ENCODE measurements at places on chromosomes 11 and 22.
A peak's percentile ranks its signal among the peaks of the same experiment; 100 is the strongest.

DNA sequence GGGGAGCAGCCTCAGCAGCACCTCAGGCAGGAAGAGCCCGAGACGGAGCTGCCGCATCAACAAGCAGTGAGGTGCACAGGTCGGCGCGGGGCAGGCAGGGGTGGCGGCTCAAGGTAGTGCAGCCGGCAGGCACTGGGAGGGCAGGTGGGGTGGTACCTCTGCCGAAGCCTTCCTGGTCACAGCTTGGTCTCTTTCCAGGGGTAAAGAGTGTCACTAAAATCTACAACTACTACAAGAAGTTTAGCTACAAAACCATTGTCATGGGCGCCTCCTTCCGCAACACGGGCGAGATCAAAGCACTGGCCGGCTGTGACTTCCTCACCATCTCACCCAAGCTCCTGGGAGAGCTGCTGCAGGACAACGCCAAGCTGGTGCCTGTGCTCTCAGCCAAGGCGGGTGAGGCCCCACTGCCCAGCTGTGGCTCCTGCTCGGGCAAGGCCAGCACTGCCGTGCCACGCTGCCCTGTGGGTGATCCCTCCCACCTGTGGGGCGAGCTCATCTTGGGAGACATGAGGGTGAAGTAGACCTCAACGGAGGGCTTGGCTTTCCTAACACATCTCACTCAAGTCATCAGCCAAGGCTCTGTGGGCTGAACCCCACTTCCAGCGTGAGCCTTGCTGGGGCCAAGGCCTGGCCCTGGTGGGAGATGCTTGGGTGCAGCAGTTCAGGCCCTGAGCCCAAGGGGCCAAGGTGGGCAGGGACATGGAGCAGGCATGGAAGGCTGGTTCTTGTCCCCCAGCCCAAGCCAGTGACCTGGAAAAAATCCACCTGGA lies 13.6 kb downstream of the GATD1 start:
- no peak for DNase-seq

DNA sequence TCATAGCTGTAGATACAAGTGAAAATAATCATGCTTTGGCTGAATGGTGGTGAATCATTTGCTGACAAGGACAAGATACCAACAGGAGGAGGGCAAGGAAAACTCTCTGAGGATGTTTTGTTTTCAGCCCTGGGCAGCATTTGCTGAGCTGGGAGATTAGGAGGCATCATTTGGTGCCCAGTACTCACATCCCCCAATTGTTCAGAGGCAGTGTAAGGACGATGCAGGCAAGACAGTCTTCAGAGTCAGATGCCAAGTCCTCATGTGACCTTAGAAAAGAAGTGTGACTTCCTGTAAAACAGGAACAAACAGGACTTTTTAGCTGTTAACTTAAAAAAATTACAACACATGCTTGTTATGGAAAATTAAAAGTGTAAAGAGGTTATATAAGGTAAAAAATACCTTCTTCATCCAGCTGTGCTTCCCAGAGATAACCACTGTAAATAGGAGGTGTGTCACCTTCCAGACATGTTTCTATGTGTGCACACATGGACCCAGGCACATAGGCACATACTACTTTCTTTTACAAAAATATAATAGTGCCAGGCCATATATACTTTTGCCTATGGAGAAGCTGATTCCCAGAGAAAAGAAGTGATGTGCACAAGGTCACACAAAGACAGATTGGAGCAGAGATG lies 18.0 kb downstream of the CNTF start:
- peak; percentile 75 for DNase-seq

GRCh38 chr11:130872102-130872501 lies 44.2 kb downstream of the SNX19 start:
- DNase-seq = no peak

- DNase-seq = no peak
Observed at GRCh38 chr11:101478587-101479369, 105.0 kb downstream of the TRPC6 start.

- DNase-seq = no peak
Observed at GRCh38 chr11:45651156-45651555, 14.3 kb downstream of the CHST1 start.

DNA sequence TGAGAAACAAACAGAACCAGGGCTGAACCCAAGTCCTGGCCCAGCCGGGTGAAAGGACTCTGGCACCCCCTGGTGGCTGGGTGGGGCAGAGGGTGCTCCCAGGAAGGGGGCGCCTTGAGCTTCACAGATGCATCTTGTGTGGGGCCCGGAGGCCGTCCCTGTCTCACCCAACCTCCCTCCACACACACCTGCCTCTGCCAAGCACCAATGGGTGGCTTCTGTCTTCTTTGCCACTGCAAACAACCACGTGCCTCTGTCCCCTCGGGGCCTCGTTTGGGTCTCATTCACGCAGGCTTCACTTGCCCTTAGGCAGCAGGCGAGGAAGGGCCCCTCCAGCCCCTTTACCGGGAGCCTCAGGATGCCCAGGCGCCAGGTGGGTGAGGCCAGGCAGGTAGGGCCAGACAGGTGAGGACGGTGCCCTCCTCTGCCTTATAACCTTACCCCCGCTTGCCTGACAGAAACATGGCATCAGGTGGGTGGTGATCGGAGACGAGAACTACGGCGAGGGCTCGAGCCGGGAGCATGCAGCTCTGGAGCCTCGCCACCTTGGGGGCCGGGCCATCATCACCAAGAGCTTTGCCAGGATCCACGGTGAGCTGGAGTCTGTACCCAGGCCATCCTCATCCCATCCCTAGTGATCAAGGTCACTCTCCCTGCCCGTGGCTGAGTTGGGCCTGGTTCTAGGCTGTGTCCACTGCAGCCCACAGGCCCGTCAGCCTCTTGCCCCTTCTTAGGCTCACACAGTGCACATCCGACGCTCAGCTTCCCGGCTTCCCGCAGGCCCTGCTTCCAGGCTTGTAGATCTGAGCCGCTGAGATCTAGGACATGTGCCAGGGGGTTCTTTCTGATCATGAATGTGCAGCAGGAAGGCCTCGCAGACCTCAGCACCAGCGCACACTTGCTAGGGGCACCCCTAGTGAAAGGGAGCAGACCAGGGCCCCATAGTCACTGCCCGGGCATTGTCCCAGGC lies 17.2 kb downstream of the POLR3H start:
- DNase-seq = peak; percentile 40

DNA sequence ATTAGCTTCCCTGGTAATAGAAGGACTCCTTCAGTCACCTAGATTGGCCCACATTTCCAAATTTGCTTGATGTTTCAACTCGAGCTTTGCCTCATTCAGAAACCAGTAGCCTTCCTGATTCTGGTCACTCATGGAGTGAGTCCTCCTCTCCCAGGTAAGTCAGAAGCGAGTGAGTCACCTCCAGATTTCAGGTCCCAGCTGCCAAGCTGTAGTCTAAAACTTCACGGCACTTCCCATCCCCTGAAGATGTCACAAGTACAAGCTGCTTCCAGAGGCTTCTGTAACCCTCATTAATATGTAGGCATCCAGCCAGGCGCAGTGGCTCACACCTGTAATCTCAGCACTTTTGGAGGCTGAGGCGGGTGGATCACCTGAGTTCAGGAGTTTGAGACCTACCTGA lies 23.5 kb downstream of the ARHGAP8 start:
- no peak for DNase-seq

DNA sequence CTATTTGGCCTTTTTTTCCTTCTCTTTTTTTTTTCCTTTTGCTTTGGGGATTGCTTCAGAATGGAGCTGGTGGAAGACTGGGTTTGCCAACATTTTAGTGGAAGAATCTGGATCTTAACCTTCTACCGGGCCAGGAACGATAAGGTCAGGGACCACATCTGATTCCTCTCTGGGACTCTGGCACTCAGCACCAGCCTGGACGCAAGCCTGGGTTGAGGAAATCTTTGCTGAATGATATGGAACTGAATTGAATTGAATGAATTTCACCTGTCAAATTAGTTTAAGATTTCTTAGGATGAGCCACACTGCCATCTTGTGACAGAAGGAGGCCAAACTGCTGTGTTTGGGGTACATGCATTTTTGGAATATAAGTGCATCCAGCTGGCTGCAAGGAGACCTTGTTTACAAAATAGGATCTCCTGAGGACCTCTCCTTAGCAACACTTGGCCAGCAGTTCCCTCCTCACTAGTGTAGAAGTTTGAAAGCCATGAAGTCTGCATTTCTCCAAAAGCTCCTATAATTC lies 30.4 kb downstream of the TPBGL start:
- no peak for DNase-seq

- DNase-seq = peak; percentile 40
Observed at GRCh38 chr11:35165423-35166368, 26.7 kb downstream of the CD44 start.

DNA sequence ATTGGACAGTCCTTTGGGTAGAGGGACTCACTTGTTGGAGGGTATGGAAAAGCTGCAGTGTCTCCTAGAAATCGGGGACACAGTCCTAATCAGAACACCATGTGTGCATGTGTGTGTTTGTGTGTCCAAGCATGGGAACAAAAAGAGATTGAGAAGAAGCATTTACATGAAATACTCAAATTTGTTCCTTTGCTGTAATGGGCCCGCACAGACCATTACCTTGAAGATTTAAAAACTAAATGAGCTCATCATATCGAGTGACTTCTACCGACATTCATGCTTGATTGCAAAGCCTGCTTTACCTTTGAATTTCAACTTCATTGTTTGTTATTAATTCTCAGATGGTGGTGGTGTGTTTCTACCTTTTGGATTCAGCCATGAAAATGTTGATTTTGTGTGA lies 106.9 kb downstream of the ZBTB16 start:
- DNase-seq = no peak

GRCh38 chr11:68741463-68741862 lies 9.9 kb downstream of the TESMIN start:
- no peak for DNase-seq

DNA sequence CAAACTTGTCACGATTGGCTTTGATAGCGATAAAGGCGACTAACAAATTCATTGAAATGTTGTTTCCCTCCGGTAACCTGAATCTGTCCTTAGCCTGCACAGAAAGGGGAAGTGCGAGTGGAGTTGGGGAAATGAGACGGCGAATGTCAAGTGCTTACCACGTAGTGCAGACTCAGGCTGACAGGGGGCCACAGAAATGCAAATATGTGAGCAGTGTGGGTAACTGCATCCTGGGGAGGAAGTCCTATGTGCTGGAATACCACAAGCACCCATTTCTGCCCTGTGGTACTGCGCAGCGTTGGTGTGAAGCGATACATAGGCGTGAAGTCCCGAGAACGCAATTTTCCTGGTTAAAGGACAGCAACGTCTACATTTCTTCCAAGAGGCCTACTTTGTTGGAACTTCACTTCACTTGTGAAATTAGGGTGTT lies 869 bp upstream of the EIF4ENIF1 start:
- peak; percentile 95 for DNase-seq

DNA sequence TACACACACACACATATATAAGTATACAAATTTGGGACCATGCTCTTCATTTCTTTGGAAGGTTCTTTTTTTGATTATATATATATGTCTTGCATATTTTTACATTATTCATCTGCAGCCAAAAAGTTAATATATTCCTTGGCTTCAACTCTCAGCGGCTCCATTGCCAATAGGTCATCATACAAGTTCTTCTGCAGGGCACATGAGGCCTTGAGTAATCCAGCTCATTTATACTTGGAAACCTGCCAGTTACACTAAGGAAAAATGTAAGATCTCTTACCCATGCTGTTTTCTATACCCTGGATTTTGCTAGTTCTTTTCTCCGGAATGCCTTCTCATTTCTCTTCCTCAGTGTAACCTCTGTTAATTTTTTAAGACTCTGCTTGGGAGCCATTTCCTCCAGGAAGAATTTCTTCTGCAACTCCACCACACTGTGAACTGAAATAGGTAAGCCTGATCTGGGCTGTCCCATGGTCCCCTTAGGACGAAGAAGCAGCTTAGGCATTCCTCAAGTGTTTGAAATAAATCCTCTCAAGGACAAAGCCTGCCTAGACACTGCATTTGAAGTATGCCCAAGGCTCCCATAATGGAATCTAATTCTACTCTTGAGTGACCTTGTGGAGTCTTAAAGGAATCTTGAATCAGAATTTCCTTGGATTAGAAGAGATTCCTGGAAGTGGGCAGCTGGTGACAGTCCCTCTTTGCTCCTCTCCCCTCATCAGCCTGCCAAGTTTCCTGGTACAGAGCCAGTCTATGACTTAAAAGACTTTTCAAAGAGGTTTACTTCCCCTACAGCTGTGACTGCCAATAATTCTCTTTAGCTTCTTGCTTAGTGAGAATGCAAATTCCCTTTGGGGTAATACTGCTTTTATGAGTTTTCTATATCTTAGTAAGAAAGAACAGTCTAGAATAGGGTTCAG lies 182.8 kb downstream of the C11orf87 start:
- DNase-seq = no peak

DNA sequence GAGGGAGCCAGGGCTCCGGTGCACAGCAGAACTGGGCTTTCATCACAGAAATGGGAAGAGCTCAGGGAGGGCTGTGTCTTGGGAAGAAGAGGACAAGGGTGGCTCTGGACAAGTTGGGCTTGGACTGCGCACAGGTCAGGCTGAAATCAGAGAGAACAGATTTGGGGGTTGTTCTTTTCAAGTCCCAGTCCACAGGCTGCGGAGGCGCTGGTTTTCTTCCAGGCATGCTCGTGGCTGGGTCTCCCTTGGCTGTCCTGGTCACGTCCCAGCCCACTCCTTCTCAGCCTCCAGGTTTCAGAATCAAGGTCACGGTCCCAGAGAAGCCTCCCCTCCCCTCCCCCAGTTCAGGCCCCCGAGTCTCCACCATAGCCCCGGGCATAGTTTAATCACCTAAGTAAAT lies 17.0 kb downstream of the NECTIN1 start:
- DNase-seq = no peak

GRCh38 chr11:96366024-96366423 lies 23.0 kb upstream of the MAML2 start:
- no peak for DNase-seq

DNA sequence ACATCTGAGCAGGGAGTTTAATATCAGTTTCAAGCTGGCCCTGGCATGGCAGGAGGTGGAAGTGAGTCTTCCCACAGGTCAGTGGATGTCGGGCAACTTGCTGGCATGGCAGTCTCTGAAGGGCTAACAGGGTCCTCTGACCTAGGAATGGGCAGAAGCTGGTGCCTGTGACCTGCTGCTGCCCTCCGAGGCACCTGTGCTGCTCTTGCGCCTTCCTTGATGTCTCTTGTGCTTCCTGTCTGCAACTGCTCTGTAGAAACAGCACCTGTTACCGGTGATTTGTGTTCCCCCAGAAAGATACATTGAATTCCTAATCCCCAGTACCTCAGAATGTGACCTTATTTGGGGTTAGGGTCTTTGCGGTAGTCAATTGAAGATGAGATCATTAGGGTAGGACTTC lies 110.3 kb downstream of the RPS6KA4 start:
- no peak for DNase-seq

DNA sequence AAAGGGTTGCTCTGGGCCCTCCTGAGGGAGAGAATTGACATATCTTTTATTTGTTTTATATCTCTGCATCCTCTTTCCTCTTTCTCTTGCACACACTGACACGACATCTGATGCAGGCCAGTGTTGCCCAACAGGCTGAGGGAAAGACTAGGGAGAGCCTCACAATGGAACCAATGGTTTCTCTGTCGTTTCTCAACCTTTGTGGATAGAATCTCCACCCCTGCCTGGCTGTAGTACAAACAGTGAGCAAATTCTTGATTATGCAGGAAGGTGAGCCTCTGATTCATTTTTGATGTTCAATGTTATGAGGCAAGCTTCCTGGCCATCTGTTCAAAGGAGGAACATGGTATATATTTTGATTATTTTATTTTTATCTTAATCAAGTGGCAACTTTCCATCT lies 49.8 kb upstream of the PLET1 start:
- peak; percentile 59 for DNase-seq

- DNase-seq = no peak
Observed at GRCh38 chr11:70112017-70112434, 33.9 kb downstream of the ANO1 start.

- peak; percentile 24 for DNase-seq
Observed at GRCh38 chr11:443542-444199, 1.9 kb upstream of the ANO9 start.

GRCh38 chr11:78957476-78958245 lies 383.0 kb upstream of the NARS2 start:
- no peak for DNase-seq

- DNase-seq = peak; percentile 16
Observed at GRCh38 chr11:69013009-69013951, at the start of gene MRGPRF. Gene MRGPRF (minus strand): TSS chr11:69013246. CDS start chr11:69009901, 3,345 bp downstream.

Data from inflammatory macrophage (primary cell).